Cortex of kidney (tissue), 1 donor: ENCODE measurements at places on chromosomes 3 and 15.

- no peak for DNase-seq
Measured at GRCh38 chr15:49343546-49343945, 79.5 kb upstream of the FGF7 start.

- no peak for DNase-seq
Measured at GRCh38 chr3:63364910-63365309, 86.8 kb downstream of the SYNPR start.

DNA sequence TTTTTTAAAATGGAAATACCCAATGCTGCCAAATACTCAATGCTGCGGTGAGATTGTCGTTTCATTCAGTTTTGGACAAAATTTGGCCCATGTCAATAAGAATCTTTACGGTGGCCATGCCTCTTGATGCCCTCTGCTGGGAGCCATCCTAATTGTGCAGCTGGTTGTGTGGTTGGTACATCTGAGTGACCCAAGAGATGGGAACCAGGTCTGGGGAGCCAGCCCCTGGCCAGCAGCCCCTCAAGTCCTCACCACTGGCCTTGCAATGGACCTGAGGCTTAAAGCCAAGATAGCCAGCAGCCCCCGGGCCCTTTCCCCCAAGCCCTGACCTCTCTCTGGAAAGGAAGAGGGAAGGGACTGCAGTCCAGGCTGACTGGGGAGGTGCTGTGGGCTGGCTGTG lies 36.4 kb upstream of the ESYT3 start:
- DNase-seq = no peak

DNA sequence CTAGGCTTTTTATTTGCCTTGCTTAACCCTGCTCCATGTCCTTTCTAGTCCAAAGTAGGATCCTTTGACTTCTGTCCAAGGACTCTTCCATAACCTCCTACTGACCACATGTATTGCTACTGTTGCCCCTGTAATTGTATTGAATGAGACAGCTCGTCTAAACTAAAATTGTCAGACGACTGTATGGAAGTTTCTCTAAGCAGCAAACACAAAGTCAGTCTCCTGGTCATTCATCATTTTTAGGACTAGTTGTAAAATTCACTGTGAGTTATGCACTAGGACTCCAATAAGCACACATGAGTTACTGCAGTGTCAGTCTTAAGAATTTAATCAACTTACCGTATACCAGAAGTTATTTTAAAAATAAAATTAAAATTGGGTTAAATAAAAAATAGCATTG lies 32.8 kb downstream of the SLTM start:
- no peak for DNase-seq

GRCh38 chr3:19931767-19932188 lies 2.2 kb downstream of the EFHB start:
- no peak for DNase-seq

- DNase-seq = no peak
Measured at GRCh38 chr3:152104847-152105415, 163.8 kb upstream of the MBNL1 start.

GRCh38 chr15:67256051-67256450 lies 1.5 kb downstream of the IQCH start:
- DNase-seq = no peak

- no peak for DNase-seq
Measured at GRCh38 chr15:33419701-33420100, 108.9 kb downstream of the RYR3 start.

GRCh38 chr15:97745481-97746071 lies 214.9 kb upstream of the ARRDC4 start:
- no peak for DNase-seq

GRCh38 chr3:51671734-51672475 lies 853 bp downstream of the TEX264 start:
- DNase-seq = no peak

DNA sequence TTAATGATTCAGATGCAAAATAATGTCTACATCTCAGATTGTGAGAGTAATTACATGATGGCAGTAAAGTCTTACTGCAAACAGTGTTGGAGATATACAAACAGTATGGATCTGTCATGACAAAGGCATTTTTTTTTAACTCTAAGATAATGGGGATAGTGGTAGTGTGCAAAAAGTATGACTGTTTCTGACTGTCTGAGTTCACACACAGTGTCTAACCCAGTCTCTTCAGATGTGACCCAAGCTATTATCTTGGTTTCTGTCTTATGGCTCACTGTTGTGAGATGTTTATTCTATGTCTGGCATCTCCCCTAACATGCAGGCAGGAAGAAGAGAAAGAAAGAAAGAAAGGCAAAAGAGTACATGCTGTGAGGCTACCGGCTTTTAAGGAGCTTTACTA lies 17.0 kb downstream of the RPL39L start:
- DNase-seq = no peak

DNA sequence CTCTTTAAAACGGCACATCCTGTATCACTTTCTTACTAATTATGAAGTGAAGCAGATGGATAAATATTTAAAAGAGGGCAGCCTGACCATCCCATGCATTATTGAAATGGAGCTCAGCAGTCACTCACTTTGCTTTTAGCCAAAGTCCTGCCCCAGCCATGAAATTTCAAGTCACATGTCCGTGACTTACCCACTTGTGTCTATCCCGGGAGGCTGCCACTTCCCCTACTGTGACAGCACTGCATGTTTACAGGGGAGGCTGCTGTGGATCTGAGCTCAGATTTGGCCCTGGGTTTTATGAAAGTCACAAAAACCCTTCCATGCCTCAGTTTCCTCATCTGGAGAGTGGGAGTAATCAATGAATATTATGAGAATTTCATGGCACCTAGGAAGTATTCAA lies 17.9 kb upstream of the LRRK1 start:
- DNase-seq = no peak

- no peak for DNase-seq
Measured at GRCh38 chr3:73552700-73553099, 72.0 kb downstream of the PDZRN3 start.

DNA sequence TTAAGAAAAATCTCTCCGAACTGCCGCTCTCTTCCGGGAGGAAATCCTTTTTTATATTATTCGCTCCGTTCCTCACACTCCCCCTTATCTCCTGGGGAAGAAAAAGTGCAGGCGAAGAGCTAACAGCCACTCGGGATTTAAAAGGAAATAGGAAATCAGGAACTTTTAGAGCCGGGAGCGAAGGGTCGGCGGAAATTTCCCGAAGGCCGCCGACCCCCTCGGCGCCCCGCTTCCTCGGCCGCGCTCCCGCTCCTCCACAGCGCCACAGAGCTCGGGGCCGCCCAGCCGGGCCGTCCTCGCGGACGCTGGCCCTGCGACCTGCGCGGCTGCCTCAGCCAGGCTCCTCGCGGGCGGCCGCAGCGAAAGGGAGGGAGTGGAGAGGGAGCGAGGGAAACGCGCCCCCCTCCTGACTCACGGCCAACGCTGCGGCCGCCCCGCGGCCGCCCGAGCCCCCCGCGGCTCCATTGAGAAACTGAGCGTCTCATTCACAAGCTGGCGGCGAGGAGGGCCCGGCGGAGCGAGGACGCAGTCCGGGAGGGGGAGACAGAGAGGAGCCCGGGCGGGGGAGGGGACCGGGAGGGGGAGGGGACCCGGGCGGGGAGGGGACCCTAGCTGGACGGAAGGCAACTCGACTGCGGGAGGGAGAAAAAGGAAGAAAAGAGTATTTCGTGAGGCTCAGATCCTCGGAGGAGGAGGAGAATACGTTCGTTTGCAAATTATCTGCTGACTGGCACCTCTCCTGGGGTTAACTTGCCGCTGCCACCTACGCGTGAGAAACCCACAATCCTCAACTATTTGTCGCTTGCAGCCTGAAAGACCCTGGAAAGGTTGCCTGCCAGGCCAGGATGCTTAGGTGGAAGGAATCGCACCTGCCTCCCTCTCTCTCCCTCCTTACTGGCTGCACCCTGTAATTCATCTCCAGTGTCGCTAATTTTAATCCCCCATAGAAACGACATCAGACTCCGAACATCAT lies at the start of gene PTPN9:
PTPN9 (minus strand) TSS at position 368 of the 973 bp plus-strand sequence. CDS start 539 bp downstream, outside the sequence.
- DNase-seq = no peak

- no peak for DNase-seq
Measured at GRCh38 chr15:73264881-73265280, 103.9 kb downstream of the HCN4 start.

- no peak for DNase-seq
Measured at GRCh38 chr3:25854635-25855034, 64.7 kb downstream of the OXSM start.

DNA sequence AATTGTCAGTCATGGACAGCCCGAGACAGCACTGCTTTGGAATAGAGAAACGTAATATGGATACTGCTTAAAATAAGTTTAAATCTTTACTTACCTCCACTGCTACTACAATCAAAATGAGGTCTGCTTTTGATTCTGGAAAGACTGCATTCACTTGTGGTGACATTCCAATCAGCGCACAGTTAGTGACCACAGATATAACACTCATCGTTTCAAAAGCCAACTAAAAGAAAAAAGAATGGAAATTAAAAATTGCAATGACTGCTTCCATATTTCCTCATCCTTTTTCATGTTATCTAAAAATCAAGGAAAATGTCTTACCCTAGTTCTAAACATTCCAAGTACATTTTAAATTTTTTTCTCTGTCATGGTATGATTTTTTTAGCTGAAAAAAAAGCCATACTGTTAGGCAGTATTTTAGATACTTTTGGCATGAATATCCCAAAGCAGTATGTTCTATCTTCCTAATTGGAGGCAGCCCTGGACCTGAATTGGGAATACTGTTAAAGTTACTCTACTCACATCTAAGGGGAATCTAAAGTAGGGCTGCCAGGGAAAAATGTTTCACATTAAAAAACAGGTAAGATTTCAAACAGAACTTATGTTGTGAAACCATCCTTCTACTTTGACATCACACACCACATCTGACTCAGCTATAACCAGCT lies 72.1 kb downstream of the ANO10 start:
- no peak for DNase-seq

GRCh38 chr15:41233367-41233771 lies 2.3 kb downstream of the CHP1 start:
- no peak for DNase-seq

DNA sequence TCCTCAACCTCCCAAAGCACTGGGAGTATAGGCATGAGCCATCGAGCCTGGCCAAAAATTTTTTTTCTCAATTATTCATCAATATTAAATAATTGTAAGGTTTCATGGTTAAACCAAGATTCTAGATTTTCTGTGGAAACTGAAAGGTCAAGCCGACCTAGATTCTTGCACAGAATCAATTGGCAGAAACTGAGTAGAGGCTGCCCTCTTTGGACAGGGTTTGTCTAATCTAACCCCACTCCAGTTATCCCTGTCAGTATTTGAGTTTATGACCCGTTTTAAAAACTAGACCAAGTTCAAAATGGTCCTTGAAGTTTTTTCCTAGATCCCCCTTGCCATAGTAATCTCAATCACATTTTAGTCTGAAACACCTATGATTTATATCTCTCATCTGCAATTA lies 8.6 kb upstream of the ADAM10 start:
- DNase-seq = no peak
